CD4-positive, alpha-beta T cell treated with Interleukin-6 for 4 hours (primary cell): ENCODE measurements at places on chromosomes 16 and 17.

DNA sequence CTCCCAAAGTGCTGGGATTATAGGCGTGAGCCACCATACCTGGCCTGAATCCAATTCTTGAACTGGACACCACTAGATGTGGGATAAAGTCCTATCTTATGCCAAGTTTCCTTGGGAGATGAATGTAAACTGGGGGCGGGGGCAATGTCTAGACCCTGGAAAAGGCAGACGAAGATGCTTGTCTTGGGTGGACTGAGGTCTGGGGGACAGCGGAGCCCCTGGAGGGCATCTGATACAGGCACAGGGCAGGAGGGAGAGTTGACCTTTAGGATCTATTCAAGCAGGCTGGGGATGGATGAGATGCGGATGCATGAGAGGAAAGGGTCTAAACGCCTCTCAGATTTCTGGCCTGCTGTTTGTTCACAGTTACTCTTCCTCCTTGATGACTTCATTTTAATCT is 11.7 kb downstream of the C1QTNF1 start:
- DNase-seq = no peak

- no peak for DNase-seq
These were observed 14.9 kb upstream of the RBFOX3 start for GRCh38 chr17:79625706-79626105.

DNA sequence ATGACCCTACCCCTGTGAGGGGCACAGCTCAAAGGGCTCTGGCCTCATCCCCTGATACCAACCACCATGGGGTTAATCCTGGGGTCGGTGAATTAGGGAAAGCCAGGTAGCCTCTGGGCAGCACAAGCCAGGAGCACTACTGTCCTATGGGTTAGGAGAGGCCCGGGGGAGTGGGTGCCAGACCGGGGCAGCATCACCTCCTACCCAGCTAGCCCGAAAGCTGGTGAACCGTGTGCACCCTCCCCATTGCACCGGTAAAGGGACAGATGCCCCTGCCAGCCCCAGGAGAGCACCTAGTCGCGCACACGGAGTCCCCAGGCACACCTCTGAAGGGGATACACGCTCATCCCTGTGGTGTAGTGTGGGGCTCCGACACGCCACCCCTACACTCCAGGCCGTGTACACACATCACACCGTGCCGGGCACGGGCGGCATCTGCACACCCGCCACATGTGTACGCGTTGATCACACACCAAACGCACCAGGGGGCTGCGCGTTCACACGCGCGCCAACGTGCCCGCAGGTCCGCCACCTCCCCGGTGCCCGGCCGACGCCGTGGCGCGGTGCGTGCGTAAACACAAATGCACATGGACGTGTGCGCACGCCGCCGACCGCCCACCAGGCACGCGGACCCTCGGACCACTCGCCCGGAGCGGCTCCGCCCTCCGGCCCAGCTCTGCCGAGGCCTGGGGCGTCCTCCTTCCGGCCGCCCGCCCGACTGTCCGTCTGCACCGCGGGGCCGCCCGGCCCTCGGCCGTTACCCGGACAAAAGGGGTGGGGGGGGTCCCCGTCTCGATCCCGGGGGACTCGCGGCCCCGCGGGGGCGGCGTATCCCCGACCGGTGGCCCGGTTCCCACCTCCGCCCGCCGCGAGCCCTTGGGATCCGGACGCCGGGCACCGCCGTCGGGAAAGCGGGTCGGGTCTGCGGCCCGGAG is 785 bp downstream of the UBALD1 start:
- DNase-seq = peak; percentile 42

DNA sequence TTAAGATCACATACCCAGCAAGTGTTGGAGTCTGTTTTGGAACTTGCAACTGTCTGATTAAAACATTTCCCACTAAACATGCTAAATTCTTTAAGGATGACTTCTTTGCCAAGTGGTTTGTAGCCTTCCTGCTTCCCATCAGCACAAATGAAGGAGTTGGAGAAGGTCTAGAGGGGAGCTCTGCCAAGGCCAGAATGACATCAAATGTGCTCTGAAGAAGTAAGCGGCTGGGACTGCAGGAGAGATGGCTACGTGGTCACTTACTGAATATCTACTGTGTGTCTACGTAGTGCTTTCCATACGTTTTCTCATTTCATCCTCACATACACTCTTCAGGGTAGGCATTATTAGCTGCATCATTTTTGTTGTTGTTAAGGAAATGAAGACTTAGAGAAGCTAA is 135.7 kb upstream of the NLRP1 start:
- no peak for DNase-seq

DNA sequence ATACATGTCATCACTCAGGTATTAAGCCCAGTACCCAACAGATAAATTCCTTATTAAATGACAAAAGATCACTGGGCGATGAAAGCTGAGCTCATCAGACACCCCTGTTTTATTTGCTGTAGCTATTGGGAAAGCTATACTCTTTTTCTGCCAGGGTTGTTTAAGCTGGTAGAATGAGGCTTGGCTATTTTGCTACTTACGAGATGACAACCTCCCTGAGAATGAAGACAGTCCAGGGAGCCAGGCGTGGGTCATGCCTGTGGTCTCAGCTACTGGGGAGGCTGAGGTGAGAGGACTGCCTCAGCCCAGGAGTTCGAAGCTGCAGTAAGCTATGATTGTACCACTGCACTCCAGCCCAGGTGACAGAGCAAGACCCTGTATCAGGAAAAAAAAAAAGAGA is 4.3 kb upstream of the SH2B1 start:
- no peak for DNase-seq

DNA sequence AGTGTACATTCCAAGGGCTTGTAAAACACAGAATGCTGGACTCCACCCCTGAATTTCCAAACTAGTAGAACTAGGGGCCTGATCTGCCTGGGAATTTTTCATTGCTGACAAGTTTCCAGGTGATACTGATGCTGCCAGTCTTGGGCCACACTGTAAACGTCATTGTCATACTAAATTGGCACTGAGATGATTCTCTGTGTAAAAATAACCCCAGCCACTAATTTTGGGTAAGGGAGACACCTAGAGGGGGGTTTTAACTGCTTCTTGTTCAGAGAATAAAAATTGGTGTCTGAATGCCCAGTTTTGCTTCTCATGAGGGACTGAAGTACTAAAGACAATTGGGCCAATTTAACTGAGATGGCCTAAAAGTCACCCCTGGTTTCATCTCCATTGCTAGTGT is 5.0 kb upstream of the CDH13 start:
- no peak for DNase-seq

DNA sequence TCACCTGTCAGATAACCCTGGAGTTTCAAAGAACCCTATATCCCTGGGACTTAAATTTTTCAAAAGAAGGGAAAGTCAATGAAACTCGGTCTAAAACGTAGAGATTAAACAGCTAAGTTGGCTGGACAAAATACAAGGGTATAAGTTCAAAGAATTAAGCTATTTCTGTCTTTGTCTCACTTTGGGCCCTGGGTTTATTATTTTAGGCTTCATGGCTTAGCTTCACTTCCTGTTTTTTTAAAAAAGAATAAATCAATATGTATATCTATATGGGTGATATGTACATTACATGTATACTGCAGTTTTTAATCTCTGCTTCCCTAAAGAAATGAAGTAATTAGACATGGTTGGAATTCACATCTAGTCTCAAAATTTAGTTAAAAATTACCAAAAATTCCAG is 132.3 kb downstream of the TRIM37 start:
- DNase-seq = no peak

DNA sequence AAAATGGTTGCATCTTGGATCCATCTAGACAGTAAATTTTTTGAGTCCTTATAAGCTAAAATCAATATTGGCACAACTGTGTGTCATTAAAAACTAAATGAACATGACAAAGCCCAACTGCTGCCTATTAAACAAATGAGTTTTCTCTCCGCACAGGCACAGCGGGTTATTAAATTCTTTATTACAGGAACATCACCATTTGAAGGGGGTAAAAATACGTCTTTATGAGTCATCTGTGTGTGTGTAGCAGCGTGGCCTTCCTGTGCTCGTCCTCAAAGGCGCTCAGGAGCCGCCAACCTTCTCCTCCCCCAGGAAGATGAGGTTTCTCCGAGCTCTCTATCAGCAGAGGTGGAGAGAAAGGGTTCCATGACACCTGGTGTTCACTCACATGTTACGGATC is 62.6 kb upstream of the SDK2 start:
- no peak for DNase-seq

GRCh38 chr17:50174444-50174843 is 8.6 kb downstream of the SGCA start:
- DNase-seq = no peak
